ENCODE measurements at places on chromosomes 2 and 18.
A peak's percentile ranks its signal among the peaks of the same experiment; 100 is the strongest.

DNA sequence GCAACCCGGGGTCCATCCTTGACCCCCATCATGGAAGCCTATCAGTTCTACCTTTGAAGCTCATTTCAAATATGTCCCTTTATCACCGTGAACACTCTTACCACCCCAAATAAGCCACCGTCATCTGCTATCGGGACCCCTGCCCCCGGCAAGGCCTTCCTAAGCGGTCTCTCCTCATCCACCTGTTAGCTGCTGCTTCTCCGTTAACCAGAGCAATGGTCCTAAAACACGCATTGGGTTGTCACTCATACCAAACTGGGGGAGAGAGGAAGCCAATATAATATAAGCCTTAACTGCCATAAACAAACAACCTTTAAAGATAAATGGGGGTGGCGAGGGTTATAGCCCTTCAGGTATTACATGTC, 680 bp downstream of the ASNSD1 start:
- DNase-seq = no peak

- no peak for DNase-seq
These were observed 336.7 kb upstream of the KCNH7 start for GRCh38 chr2:163175294-163175693.

DNA sequence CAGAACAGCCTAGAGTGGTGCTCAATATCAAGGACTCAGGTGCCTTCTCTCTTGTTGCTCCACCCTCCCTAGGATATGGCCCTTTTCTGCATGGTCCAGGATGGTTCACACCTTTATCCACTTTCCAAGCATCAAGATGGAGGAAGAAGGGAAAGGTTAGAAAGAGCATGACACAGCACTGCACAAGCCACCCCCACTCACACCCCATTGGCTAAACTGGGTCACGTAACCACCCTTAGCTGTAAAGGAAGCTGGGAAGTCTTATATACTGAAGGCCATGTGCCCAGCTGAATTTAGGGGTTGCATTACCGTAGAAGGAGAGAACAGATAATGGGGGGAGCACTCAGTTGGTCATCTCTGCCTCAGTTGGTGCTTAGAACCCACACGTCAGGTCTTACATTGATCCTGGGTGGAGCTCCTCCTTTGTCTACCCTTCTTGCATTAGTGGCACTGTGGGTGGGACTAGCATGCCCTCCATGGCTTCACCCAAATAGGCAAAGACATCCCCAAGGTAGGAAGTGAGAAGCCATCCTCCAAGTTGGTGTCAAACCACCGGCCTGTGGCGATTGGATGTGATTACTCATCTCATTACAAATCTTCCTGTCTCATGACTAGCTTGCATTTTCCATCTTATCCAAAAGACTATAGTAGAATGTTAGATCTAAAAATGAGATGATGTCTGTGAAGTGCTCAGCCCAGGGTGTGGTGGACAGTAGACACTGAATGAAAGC, 248.5 kb downstream of the HAUS1 start:
- no peak for DNase-seq

DNA sequence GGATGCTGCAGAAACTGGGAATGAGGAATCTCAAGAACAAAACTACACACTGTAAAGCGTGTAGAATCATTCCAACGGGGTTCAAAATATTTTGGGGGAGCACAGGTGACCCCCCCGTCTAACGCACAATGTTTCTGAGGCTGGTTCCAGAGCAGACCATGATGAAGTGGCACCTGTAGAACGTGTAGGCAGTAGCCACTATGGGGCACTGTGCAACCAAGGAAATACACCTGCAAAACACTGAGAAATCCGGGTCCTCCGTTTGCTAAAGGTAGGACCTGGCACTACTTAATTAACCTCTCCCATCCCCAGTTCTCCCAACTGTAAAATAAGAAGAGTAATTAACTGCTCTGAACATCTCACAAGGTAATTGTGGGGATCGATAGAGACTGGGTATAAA, 22.6 kb downstream of the ST6GAL2 start:
- DNase-seq = no peak

DNA sequence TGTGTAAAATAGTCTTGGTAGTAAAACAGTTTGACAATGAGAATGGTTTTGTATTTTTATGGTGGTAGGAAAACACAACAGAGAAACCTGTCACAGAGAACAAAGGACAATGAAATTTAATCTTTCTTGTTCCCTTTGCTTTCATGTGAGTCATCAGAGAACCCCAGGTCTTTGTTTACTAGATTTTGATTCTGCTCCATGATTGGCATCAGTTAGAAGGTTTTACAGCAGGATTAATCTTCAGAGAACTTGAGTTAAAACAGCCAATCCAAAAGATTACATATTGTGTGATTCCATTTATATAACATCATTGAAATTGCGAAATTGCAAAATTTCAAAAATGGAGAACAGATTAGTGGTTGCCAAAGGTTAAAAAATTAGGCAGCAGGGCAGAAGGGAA, 2.5 kb downstream of the APLF start:
- DNase-seq = no peak

- no peak for DNase-seq
These were observed 158.9 kb downstream of the LDLRAD4 start for GRCh38 chr18:13377496-13377895.

DNA sequence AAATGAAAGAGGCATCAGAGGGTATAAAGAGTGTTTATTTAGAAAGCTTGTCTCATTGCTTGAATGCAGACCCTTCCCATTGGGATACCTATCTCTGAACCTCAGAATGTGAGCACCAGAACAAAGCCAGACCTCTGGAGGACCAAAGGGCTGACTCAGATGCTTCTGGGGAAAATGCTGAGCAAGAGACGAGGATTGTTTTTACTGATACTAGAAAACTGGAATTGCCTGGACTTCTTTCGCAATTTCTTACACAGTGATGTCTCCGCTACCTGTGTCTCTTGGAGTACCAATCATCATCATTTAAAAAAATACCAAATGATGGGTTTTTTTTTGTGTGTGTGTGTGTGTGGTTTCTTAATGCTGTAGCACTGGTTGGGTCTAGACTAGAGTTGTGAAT, 55.6 kb upstream of the CCDC85A start:
- DNase-seq = no peak

GRCh38 chr2:229520691-229521096, 193.7 kb downstream of the DNER start:
- no peak for DNase-seq

DNA sequence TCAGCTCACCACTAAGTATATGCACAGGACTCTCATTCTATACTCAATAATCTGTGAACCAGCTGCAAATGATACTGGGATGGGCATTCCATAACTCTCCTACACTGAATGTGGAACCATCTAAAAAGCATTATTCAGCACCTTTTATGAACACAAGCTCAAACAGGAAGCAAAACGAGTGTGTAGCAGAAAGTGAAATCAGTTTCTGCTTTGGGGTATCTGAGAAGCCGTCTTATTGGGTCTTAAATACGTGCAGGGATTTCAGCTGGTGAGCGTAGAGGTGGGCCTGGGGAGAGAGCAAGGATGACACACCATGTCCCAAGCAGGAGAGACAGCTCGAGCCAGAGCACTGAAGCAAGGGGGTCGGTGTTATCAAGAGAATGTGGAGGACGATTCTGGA, 120.0 kb upstream of the TTN start:
- no peak for DNase-seq

- no peak for DNase-seq
These were observed 258.9 kb upstream of the TRIB2 start for GRCh38 chr2:12457831-12458230.

DNA sequence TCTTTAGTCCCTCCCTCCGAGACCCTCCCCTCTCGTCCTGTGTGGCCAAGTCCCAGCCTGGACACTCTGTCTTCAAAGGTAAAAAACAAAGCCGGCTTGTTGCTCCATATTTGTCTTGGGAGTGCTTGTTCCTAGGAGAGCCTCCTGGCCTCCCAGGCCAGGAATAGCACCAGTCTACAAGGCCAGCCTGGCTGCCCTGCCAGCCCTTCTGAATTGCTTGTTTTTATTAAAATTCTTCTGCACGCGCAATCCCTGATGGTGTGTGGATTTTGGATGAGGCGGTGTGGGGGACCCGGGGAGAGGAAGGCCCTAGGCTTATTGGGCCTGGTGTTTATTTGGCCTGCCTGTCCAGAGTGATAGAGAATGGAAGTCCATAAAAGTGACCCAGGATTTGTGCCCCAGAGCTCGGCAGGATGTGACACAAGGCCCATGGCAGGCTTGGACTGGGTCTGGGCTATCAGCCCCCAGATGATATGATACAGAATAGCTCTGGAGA, 297.3 kb downstream of the CYP26B1 start:
- DNase-seq = no peak

GRCh38 chr2:6994536-6995128, 77.4 kb downstream of the RNF144A start:
- DNase-seq = no peak

GRCh38 chr2:222064286-222064685, 234.5 kb downstream of the PAX3 start:
- no peak for DNase-seq

DNA sequence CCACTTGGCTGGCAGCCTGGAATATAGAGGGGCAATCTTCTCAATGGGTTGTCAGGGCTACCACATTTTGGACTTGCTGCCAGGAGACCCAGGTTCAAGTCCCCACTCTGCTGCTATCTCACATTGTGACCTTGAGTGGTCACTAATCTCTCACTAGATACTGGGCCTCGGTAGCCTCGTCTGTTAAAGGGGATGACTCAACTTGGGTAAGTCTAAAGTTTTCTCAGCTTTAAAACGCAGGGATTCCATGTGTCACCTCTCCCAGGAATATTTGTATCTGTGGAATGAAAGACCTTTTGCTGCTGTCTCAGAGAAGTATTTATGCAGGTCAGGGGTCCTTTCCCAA, 86.3 kb downstream of the SEMA4F start:
- DNase-seq = no peak

- no peak for DNase-seq
These were observed 136.5 kb upstream of the ETAA1 start for GRCh38 chr2:67260343-67261277.

- no peak for DNase-seq
These were observed 181.2 kb downstream of the THADA start for GRCh38 chr2:43414586-43415135.

DNA sequence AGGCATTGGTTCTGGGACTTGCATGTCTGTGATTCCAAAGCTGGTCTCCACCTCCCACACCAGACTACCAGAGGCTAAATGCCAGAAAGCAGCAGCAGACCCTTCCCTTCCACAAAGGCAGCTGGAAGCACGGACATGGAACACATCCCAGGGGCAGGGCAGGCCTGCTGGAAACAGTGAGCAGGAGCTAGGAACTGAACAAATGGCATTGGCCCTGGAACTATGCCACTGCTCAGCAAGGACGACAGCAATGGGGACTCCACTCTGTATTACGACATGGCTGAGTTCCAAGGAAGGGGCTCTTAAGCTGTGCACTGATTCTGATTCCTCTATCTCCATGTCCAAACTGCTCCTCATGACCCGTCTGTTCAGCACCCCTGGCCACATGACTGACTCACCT, 77.8 kb upstream of the TFCP2L1 start:
- no peak for DNase-seq

DNA sequence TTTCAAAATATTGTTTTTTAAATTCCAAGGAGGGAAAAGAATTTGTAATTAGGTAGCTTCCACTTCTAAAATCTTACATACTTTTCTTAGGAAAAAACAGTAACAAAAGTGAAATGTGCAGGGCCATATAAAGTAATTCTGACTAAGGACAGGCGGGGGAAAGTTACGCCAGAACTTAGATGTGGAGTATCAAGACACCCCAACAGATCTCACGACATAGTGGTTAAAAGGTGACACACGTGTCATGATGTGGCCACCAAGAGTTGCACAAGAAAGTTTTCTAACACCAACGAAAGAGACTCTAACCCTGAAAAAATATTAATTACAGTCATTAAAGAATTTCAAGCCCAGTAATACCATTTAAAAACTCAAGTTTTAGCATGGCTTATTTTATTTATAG, 51.0 kb downstream of the KIDINS220 start:
- DNase-seq = no peak

GRCh38 chr2:181672255-181673008, 7.9 kb downstream of the NEUROD1 start:
- no peak for DNase-seq

- no peak for DNase-seq
These were observed 61.1 kb upstream of the SP3 start for GRCh38 chr2:174026122-174026845.

DNA sequence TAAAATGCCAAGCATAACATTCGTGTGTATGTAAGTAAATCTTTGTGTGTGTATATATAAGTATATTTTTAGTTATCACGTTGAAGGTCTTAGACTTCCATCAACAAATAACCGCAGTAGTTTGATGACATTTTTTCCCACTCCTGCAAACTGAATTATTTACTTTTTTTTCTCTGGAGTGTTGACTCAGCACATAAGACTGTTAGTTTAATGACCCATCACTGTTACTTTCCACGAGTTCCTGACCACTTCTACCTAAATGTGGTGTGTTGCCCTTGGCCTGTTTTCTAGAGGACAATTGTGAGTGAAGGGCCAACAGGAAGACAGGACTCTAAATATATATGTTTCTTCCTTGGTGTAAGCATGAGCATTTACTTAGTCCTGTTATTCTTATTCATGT, 71.3 kb upstream of the TXNDC2 start:
- DNase-seq = no peak

DNA sequence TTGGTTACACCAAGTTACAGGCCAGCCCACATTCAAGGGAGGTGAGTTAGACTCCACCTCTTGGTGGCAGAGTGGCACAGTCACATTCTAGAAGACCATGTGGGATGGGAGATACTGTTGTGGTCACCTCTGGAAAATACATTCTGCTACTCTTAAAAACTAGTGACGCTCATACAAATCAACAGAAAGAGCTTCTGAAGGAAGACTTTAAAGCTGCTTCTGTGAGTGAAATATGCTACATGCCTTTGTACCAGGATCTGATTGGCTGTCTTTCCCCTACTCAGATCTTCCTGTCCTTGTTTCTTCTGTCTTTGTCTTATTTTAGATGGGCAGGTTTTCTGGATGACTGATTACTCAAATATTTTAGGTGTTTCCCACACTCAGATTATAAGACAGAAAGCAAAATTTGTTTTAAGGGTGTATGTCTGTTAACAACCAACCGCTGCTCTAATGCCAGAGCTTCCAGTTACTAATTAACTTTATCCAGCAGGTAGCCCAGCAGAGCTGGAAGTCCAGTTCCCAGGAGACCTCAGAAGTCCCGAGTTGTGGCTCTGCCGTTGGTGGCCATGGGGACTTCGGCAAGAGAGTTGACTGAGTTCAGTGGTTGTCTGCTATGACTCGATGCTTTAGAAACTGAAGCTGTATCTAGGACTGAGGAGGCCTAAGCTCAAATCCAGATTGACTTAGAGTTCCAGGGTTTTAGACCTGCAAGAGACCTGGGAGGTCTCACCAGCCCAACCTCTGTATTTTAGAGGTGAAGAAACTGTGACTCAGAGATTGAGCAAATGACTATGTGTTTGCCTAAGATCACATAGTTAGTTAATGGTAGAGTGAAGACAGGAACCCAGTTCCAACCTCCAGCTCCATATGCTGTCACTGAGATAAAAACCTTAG, 7.4 kb downstream of the IL1R2 start:
- DNase-seq = no peak

GRCh38 chr18:59419386-59419785, 60.3 kb upstream of the LMAN1 start:
- no peak for DNase-seq

GRCh38 chr2:195559431-195559914, 97.6 kb upstream of the SLC39A10 start:
- peak; percentile 61 for DNase-seq

Data from activated T-cell treated with anti-CD3 and anti-CD28 coated beads, Interleukin-2, amount 50 U/mL, for 4 hours (primary cell).